ENCODE measurements at places on chromosomes 7 and 10.

GRCh38 chr7:13508586-13508985 lies 480.9 kb downstream of the ETV1 start:
- no peak for DNase-seq

GRCh38 chr7:83704564-83704963 lies 55.6 kb upstream of the SEMA3E start:
- no peak for DNase-seq

DNA sequence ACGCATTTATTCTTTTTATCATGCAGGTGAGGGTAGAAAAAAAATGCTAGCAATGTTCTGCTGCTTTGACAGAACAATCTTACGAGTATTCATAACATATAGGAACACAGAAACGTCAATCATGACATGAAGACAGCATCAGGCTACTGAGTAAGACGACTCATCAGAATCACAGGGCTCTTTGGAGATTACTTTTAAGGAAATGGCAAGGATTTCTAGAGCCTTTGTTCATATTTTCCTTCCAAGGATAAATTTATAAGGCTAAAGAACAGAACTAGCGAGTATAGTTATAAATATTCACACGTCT lies 39.8 kb upstream of the DNAJC1 start:
- DNase-seq = no peak

GRCh38 chr10:5844345-5845055 lies 31.3 kb upstream of the GDI2 start:
- DNase-seq = no peak

- DNase-seq = no peak
Observed at GRCh38 chr7:33832271-33832721, 73.0 kb upstream of the BMPER start.

GRCh38 chr7:134302120-134302519 lies 14.6 kb downstream of the SLC35B4 start:
- no peak for DNase-seq

Measured in esophagus squamous epithelium (tissue), 5 donors.